ENCODE measurements at places on chromosomes 5 and 9.
A peak's percentile ranks its signal among the peaks of the same experiment; 100 is the strongest.

- DNase-seq, result no peak
These were observed 233.6 kb downstream of the GABRB2 start for GRCh38 chr5:161312882-161313281.

- DNase-seq, result no peak
These were observed 166.2 kb upstream of the KLF9 start for GRCh38 chr9:70580606-70581195.

GRCh38 chr5:133425222-133425621 lies 187.1 kb downstream of the FSTL4 start:
- DNase-seq, result no peak

DNA sequence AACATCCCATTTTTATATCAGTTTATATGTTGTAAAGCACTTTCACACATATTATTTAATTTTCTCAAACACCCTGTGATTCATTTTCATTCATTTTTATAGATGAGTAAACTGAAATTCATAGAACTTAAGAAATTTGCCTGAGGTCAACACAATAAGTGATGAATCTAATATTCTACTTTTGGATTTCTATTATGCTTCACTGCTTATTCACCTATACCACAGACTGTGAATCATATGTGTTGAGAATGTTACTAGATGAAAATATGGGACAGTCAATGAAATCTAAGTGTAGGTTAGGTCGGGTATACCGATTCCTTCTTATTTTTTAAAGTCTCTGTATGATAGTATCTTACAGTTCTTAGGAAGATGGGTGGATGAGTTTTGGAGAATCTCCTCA lies 24.8 kb downstream of the CDC37L1 start:
- no peak for DNase-seq

GRCh38 chr5:151094030-151094851 lies 13.4 kb upstream of the TNIP1 start:
- peak; percentile 67 for DNase-seq

DNA sequence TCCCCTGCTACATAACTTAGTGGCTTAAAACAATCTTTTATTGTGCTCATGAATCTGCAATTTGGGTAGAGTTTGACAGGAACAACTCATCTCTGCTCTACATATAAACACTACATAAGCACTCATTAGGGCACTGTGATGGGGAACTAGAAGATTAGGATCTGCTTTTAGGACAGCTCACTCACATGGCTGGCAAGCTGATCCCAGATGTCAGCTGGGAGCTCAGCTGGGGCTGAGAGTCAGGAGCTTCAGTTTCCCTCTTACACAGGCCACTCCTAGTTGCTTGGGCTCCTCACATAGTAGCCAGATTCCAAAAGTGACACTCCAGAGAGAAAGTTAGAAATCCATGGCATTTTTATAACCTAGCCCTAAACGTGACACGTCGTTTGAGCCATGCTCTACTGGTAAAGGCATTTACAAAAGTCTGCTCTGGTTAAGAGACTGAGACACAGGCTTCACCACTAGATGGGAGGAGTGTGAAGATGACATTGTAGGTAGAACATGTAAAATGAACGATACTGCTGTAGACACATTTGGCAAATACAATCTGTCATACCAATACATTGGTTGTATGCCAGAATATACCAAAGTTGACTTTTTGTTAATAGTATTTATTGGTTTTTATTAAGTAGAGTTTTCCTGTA lies 23.6 kb downstream of the SCAI start:
- DNase-seq, result no peak

- no peak for DNase-seq
These were observed 419.2 kb downstream of the PDE4D start for GRCh38 chr5:59474324-59474723.

GRCh38 chr5:158121678-158122077 lies 262.7 kb upstream of the CLINT1 start:
- no peak for DNase-seq

DNA sequence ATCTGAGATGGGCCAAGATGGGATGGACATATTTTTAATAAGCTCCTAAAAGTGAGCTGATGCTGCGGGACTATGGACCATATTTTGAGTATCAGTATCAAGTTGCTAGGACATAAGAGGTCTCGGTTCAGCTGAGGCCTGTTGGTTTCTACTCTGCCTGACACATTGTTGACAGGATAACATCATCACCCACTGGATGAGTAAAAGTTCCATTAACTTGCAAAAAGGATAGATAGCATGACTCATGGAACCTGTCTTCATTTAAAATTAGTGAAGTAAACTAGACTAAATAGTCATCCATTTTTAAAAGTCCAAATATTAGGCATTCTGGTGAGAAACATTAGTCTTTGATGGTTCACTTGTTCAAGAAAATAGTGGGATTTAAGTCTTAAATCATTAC lies 33.3 kb downstream of the PARP8 start:
- no peak for DNase-seq

- no peak for DNase-seq
These were observed 22.2 kb downstream of the ERAP1 start for GRCh38 chr5:96785326-96786109.

DNA sequence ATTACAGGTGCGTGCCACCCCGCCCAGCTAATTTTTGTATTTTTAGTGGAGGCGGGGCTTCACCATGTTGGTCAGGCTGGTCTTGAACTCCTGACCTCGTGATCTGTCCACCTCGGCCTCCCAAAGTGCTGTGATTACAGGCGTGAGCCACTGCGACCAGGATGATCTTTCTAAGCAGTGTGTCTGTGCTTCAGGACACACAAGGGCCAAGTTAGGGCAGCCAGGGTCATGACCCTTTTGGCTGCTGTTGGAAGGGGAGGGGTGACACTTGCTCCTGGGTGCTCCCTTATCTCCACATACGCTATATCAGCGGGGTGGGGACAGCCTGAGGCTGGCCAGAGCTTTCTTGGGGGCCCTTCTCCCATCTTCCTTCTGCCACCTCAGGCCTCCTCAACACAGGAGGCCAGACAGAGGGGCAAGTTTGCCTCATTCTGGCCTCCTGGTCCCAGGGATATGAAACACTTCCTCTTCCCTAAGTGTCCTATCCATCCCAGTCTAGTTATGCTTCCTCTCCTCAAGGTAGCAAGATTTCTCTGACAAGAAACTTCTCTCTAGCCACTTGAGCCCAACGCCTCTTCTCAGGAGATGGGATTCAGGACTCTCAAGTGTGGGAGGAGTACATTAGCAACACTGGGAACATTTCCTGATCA lies 1.9 kb upstream of the ZNF79 start:
- DNase-seq, result no peak

DNA sequence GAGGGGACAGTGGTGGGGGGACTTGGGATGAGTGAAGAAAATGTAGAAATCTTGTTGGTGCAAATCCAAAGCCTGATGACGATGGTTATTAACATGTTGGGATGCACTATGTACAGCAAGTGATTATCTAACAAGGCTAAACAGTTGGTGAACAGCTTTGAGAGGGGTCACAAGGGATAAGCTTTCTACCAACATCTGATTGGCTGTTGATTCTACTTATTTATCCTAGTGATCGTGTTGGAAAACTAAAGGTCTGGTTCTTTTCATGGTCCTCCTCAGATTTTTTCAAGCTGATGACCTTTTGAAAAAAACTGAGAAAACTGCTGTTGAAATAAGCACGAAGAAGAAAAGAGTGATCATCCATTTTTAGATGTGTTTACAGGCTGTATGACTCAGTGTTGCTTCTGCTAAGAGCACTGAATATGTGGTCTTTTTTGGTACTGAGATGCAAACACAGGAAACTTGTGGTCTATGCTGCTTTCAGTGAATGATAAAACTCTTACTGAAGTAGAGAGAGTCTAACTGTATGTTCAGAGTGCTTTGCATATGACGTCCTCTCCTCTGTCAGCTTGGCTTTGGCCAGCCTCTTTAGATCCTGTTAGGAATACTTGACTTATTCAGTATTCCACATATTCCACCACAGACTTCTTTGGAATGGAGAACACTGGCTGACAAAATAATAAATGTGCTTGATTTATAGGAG lies 174.8 kb downstream of the SLF1 start:
- DNase-seq, result no peak

- no peak for DNase-seq
These were observed 614.1 kb downstream of the PTPRD start for GRCh38 chr9:9998491-9999287.

DNA sequence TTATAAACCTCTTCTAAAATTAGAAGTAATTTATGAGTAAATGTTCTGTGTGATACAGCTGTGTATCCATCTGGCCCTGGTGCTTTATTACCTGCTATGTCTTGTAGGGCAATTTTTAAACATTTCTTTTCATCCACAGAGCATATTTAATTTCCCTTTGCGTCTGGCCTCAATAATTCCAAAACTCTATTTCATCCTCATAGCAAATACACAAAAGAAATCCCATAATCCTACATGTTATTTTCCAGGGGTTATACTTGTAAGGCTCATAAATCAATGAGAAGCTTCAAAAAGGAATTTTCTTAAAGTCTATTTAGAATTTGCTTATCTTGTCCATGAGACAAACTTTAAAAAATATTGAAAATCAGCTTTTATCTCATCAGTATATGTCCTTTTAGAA lies 167.0 kb downstream of the TTC39B start:
- no peak for DNase-seq

- no peak for DNase-seq
These were observed 29.2 kb downstream of the MLLT3 start for GRCh38 chr9:20593105-20593504.

DNA sequence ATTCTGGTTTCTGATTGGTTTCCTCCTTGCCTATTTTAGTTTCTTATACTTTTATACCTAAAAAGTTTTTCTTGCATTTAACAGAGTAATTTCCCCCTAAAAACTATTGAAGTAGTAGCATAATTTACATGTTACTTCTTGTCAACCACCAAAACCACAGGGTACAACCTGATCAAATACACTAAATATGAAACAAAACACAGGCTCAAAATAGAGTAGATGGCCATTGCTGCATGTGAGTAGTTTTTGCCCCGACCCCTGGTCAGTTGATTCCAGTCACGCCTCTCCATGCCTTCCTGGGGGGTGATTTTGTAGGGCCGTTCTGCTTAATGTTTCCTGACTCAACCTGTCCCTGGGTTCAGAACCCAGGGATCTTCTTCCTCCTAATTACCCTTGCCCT lies 101.8 kb downstream of the TLE4 start:
- DNase-seq, result no peak

GRCh38 chr9:120453792-120454191 lies 126.2 kb downstream of the CDK5RAP2 start:
- DNase-seq, result no peak

DNA sequence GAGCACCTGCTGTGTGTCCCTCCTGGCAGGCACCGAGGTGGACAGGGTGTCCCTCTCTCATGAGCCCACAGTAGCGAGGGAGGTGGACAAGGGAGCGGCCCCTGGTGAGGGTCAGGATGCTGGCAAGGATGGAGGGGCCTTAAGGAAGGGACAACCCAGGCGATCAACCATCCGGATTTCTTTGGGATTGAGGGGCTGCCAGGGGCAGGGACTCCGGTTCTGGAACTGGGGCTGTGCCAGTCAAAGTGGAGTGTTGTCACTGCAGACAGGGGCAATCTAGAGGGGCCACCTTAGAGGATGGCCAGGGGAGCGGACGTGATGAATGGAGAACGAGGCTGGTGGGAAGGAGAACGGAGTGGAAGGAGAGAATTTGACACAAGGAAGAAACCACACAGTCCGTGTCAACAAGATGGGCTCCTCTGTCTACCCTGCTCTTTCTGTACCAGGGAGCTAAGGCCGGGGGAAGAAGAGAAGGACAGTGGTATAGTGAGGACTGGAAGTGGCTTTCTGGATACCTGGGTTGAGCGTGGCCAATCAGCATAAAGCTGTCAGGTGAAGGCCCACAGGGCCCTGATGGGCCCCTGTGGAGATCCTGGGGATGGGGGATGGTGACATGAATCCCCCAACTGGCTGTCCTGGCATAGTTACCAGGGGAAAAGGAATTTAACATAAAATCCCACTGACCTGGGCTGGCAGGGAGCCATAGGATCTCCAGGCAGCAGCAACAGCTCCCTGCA lies 4.2 kb upstream of the WDR5 start:
- DNase-seq, result no peak

DNA sequence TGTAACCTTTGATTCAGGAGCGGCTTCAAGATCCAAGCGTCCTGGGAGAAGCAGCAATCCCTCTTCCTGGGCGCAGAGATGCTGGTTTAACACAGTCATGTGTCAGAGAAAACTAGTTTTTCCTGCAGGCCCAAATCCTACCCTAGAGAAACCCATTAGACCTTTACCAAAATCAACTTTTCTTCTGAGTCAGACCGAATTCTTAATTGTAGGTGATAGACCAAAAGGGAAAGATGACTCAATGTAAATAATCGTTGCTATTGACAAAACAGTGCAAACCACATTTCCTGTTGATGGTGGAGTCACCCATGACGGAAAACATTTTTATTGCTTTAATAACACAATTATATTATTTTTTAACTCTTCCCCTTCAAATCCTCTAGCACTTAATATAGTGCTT lies 40.1 kb downstream of the SLC1A1 start:
- peak; percentile 69 for DNase-seq

DNA sequence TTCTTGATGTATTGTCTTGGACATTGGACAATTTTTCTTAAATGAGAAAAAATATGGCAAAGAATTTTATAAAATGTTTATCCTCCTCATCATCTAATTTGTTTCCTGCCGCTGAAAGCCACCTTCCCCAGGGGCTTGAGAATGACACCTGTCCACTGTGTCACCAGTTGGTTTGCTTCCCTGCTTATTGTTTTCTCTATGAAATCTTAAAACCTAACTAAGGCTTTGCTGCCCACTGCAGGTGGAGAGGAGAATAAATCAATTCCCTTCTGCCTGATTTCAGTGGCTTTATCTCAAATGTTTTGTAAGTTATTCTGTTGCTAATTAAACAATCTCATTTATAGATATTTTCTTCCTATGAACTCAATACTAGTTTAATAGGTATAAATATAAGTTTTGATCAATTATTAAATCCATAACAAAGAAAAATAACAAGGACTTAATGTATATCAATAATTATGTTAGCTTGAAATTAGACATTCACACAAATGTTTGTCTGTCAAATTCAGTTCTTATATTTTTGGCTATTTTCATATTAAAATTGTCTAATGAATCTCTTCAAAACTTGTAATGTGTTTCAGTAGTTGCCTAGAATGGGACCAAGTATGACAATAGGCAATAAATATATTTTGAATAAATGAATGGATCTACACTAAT lies 822.5 kb downstream of the PTPRD start:
- no peak for DNase-seq

- DNase-seq, result no peak
These were observed 121.7 kb downstream of the ADAMTS6 start for GRCh38 chr5:65359981-65360380.

DNA sequence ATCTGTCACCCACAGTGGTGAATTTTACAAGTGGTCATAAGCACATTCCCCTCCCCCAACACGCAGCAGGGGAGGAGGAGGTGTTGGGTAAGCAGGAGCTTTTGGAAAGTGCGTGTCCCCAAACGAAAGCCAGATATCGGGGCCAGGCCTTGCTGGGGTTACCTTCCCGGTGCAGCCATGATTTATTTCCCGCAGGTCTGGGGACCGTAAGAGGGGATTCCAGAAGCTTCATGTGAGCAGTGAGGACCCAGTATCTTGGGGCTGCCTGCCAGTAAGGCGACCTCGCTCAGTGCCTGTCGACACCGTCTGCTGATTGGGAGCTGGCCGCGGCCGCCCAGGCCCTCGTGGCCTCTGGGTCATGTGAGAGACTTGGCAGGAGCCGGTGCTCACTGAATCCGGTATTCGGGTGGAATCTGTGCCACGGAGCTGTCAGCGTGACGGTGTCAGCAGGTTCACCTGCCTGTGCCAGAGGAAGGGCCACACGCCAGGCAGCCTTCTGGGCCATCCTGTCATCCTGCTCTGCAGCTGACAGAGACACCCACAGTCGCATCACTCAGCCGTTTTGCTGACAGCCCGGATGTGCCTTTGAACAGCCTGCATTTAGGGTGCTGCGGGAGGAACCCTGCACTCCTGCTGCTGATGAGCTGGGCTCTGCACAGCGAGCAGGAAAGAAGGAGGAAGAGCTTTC lies 37.3 kb downstream of the SEC61B start:
- peak; percentile 87 for DNase-seq

Data from T-helper 2 cell (primary cell).